NCI-H1092 treated with DMSO at 0.1 percent for 48 hours (cell line): ENCODE measurements at places on chromosomes 16 and 17.

- DNase-seq: no peak
Observed at GRCh38 chr16:13994239-13995106, 74.5 kb downstream of the ERCC4 start.

- no peak for DNase-seq
Observed at GRCh38 chr16:57748596-57748995, 13.0 kb downstream of the KATNB1 start.

DNA sequence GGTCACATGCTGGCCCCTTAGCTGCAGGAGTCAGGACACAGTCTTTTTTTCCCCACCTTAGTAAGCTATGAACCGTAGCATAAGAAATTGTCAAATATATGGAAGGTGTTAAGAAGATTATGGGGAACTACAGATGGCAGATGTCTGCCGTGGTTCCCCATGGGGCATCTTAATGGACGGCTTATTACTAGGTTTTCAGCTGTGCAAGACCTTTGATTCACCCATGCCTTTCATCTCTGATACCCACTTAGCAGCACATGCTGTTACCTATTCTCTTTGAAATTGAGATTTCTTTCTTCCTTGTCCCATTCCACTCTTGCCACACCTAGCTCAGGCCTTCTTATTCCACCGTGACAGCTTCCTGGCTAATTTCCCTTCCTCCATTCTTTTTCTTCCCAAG is 70.7 kb downstream of the RPTOR start:
- no peak for DNase-seq

GRCh38 chr17:69401251-69401650 is 13.2 kb upstream of the MAP2K6 start:
- DNase-seq: no peak

GRCh38 chr16:17206712-17207111 is 264.0 kb downstream of the XYLT1 start:
- no peak for DNase-seq

- DNase-seq: no peak
Observed at GRCh38 chr17:4852567-4853207, 19.5 kb downstream of the MINK1 start.

GRCh38 chr17:21161498-21162393 is 35.0 kb downstream of the DHRS7B start:
- DNase-seq: no peak

DNA sequence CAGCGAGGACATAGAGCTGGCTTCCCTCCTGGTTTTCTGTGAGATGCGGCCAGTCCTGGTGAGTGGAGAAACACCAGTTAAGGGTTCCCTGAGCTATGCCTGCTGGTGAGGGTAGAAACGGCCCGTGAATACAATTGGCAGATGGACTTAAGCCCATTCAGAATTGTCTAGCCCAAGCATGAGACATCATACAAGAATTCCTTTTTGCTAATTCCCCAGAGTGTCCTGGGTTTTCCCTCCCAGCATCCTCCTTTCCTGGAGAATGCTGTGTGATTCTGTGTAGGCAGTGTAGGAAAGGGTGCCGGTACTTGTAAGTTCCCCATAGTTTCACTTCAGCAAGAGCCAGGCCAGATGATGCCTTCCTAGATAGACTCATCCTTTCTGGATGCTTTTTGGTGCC is 65.1 kb downstream of the SDR42E1 start:
- no peak for DNase-seq

- DNase-seq: no peak
Observed at GRCh38 chr17:55081559-55081958, 113.0 kb downstream of the STXBP4 start.

DNA sequence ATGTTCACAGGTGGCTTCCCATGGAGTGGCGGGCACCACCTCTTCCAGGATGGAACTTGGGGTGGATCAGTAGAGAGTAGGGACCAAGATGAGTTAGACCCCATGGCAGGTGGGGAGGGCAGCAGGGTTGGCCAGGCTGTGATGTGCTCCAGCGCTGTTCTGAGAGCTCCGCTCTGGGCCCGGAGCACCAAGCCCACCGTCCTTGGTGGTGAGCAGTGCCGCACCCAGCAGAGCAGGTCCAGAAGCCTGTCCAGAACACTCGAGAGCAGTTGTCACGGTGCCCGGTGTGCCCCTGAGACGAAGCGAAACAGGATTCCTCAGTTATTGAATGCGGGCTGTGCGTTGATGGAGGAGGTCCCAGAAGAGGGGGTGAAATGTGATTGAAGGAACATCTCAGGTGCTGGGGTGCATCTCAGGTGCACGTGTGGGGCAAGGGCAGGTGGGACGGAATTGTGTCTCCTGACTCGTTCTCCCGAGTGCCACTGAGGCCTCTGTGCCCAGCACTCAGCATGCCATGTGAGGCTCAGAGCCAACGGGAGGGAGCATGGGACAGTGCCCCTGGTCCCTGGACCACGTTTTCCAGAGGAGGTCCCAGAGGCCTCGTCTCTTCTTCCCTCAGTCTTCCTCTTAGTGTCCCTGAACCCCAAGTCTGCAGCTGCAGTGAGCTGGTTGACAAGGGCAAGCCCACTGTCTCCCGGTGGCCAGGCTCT is 39.5 kb downstream of the COX4I1 start:
- DNase-seq: no peak

DNA sequence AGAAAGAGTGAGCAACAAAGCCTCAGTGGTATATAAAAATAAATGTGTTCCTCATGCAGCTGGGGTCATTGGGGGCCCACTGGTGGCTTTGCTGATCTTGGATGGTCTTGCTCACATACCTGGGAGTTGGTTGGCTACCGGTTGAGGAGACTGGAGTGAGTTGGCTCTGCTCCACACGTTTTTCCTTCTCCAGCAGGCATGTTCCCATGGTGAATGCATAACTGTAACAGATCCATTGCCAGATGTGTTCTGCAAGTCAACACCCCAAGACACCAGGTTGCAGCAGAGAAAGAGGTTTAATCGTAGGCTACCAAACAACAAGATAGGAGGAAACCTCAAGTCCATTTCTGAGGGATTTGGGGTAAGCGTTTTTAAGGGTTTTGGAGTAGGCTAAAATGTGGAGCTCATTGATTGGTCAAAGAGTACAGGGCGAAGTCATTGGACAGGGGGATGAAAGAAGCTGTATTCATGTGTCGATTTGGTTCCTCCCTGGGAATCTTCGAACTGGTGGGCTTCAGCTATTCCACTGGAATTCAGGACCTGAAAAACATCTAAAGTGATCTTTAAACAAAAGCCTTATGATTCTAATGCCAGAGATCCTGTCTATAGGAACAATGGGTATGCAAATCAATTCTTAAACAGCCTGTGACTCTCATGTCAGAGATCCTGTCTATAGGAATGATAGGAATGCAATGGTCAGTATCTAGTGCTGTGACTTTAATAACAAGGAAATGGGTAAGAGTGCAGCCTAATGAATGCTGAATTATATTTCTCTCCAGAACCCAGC is 467.5 kb upstream of the C16orf82 start:
- DNase-seq: no peak

DNA sequence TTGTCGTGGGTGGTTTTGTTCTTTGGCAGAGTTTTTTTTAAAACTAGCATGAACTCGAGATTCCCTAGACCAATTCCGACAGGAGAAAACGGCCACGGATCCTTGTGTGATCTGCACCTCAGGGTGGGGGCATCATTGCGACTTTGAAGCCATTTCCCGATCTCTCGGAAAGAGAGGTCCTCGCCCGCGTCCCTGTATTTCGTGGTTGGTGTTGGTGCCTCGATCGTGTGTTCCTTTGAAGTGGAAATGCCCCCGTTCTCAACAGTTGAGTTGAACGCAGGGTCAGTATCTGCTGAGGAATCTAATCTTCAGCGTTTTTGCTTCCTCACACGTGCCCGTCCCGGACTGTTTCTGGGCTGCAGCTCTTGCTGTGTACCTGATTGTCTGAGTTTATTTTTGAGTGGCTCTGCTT is 1.1 kb downstream of the CRAMP1 start:
- DNase-seq: no peak

- DNase-seq: no peak
Observed at GRCh38 chr17:31490671-31491375, 99.3 kb downstream of the RAB11FIP4 start.

DNA sequence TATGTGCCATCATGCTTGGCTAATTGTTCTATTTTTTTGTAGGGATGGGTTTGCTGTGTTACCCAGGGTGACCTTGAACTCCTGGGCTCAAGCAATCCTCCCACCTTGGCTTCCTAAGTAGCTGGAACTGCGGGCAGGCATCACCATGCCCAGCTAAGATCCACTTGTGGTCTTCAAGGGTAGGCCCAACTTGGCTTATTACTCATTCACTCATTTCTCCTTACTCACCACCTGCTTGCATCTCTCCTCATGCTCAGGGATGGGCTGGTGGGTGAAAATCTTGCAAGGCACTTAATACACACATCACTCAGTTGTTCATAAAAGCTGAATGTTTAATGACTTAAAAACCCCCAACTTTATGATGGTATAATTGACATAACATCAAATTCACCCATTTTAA is 207.8 kb downstream of the SHISA9 start:
- DNase-seq: no peak

DNA sequence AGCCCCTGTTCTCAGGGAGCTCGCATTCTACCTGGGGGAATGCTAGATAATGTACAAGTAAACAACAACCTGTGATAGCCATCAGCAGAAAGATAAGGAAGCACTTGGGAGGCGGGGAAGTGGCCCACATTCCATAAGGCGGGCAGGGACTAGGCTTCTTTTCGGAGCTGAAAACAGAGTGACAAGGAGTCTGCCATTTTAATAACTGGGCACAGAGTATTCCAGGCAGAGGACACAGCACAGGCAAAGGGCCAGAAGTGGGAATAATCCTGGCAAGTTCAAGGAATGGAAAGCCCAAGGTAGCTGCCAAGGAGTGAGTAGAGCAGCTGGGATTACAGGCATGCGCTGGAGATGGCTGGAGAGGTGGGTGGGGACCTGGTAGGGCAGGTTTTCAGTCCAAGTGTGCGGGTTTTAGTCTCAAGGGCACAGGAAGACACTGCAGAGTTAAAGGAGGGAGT is 24.3 kb downstream of the USP43 start:
- no peak for DNase-seq

DNA sequence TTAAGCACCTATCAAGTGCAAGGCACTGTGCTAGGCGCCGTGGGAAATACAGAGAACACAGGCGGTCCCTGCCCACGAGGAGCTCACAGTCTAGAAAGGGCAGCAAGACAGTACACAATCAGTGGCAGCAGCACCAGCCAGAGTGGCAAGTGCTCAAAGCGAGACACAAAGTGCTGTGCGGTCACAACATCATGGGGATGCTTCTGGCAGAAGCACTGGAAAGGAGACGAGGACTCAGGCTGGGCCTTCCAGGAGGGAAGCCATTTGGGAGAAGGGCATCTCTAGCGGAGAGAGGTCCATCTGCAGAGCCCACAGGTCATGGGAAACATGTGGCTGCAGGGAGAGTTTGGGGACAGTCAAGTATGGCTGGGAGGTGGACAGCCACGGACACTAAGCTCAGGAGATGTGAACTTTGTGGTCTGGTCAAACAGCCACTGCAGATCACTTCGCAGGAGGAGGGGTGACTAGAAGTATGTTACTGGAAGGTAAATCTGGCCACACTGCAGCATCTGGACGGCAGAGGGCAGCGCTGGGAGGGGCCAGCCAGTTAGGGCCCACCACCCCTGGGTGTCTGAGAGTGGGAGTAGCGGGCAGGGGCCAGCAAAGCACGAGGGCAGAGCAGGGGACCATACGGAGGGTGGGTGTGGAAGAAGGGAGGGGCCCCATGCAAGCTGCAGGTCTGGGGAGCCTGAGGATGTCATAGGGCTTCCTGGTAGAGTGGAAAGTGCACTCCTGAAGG is 71.1 kb downstream of the N4BP1 start:
- no peak for DNase-seq

- DNase-seq: no peak
Observed at GRCh38 chr16:83231729-83232128, 576.0 kb upstream of the HSBP1 start.

DNA sequence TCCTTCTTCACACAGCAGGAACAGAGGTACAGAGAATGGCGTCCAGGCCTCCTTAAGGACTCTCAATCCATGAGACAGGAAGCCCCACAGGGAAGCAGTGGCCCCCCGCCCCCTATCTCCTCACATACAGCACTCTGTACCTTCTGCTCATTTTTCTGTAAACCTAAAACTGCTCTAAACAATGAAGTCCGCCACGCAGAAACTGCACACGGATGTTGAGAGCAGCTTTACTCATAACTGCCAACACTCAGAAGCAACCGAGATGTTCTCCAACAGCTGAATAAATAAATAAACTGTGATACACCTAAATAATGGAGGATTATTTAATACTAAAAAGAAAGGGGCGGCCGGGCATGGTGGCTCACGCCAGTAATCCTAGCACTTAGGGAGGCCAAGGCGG is 9.9 kb downstream of the TBC1D16 start:
- peak; percentile 83 for DNase-seq

- DNase-seq: no peak
Observed at GRCh38 chr17:7781429-7781828, 52.6 kb upstream of the KDM6B start.

- no peak for DNase-seq
Observed at GRCh38 chr16:86737083-86737482, 158.7 kb downstream of the FOXL1 start.

DNA sequence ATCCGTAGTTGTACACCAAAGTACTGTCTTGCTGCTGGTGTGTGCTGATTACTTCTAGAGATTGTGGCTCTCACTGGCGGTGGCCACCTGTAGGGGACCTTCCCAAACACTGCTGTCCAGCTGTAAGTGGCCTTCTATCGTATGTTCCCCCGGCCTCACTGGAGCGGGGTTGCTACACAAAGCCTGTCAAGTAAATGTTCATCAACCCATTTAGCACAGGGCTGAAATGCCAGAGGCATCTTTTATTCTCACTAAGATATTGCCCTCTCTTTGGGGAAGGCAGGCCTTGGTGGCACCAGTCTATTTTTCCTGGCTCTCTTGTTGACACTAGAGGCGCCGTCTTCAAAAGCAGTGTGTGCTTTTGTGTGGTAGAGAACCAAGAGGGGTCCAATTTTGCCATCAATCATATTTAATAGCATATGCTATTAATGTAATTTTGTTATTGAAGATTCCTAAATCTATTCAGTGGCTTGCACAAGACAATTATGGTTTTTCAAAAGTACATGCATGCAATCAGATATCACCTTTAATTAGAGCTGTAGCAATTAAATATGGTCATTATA is 514.4 kb upstream of the SALL1 start:
- DNase-seq: no peak

DNA sequence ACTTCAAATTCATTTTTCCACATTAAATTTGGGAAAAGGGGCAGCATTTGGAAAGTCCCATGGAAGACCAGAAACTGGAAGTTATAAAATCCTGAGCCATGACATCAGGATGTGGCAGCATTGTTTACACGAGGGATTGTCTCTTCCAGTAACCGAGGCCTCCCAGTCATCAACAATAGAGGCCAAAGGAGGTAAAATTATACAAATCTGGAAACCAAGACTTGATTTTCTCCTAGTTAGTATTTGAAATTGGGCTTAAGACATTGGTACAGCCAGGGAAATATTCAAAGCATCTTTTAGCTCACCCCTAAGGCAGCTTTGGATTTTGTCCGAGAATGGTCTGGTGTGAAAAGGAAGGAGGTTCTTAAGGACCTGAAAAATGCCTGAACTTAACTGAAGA is 251.6 kb upstream of the FOXF1 start:
- DNase-seq: no peak

DNA sequence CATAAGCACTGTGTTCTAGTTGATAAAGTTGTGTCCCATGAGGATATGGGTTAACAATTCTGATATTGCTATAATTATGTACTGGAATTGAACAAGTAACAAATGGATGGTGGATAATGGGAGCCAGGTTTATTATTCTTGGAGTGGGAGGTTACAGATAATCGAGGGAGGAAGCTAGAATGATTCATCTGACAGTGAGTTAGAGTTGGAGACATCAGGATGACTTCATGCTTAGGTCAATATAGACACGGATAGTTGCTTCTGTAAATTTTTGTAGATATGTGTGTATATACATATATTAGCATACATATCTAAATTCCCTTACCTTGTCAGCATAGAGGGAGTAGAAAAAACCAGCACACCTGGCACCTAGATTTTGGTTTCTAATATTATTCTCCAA is 293.4 kb downstream of the SHISA9 start:
- no peak for DNase-seq
